AG04450 (cell line): ENCODE measurements at places on chromosomes 11 and 22.

DNA sequence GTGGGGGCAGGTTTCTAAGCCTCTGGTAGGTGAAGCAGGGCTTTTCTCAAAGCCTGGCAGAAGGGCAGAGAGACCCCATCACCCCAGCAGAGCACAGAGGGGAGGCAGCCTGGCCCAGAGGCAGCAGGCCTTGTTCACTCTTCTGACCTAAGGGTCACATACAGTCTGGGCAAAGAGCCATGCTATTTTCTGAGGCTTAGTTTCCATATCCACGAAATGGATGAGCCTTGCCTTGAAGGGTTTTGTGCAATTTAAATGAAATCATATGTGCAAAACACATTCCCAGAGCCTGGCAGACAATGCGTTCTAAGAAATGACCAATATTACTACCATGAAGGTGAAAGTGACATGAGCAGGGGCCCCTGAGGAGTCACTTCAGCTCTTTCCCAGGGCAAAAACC is 44.5 kb downstream of the HIRA start:
- DNase-seq, result no peak

- no peak for DNase-seq
These were observed 7.3 kb downstream of the DGCR6L start for GRCh38 chr22:20312396-20313191.

- no peak for DNase-seq
These were observed 22.2 kb downstream of the LIF start for GRCh38 chr22:30224161-30224857.

DNA sequence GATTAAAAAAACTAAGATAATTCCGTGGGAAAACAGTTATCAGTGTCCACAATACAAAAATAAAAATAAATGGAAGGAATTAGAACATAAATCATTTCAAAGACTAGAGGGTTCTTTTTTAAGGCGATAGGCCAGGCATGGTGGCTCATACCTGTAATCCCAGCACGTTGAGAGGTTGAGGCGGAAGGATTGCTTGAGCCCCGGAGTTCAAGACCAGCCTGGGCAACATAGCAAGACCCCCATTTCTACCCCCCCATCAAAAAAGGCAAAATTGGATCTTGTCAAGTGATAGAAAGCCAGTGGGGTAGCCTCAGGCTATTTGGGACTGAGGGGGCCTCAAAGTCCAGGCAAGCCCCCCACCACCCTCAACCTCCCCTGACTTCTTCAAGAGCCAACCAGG is 20.6 kb upstream of the POLA2 start:
- no peak for DNase-seq

GRCh38 chr11:104771763-104772162 is 126.5 kb downstream of the CASP12 start:
- DNase-seq, result no peak

DNA sequence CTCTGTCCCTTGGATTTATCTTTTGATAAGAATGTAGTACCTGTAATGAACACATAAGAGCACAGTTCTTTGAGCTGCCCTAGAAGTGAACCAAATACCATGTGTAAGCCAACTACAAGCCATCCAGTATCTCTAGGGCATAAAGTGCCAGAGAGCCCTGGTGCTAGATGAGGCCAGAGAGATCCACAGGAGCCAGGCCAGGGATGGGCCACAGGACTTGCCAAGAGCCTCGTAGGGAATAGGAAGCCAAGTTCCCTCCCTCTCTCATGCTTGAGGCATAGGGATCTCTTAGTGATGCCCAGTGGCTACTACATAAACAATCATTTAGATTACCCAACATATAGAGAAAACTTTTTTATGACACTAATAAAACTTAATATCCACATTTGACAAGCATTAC is 64.8 kb upstream of the FAR1 start:
- no peak for DNase-seq

- no peak for DNase-seq
These were observed 77.1 kb upstream of the DRD2 start for GRCh38 chr11:113552271-113552670.

DNA sequence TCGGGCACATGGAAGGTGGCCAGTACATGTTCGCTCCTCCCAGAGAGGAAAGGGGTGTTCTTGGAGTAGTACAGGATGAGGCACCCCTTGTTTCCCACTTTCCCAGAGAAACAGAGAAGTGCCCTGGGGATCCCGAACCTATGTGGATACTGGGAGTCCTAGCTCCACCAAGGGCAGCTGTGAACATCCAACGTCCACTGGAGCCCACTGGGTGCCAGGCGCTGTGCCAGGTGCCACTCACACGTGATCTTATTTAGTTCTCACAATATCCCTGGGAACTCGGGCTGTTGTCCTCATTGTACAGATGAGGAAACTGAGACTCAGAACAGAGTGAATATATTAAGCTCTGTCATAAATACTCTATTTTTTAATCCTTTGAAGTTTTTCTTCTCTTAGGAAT is 12.0 kb downstream of the SLCO2B1 start:
- DNase-seq, result no peak

GRCh38 chr22:32692371-32692770 is 109.1 kb upstream of the TIMP3 start:
- DNase-seq, result no peak

GRCh38 chr22:19463491-19464469 is 15.2 kb downstream of the UFD1 start:
- DNase-seq, result peak; percentile 24

- peak; percentile 10 for DNase-seq
These were observed 60.2 kb downstream of the SMIM38 start for GRCh38 chr11:69215784-69216415.

- DNase-seq, result peak; percentile 37
These were observed 5.2 kb upstream of the OAF start for GRCh38 chr11:120205596-120206161.

- no peak for DNase-seq
These were observed 1.6 kb downstream of the CBX7 start for GRCh38 chr22:39150848-39151215.

GRCh38 chr11:1207401-1208143 is 15.3 kb upstream of the MUC5B start:
- DNase-seq, result no peak

- DNase-seq, result no peak
These were observed 15.7 kb downstream of the KCNA4 start for GRCh38 chr11:30000986-30001750.

- DNase-seq, result no peak
These were observed 29.4 kb downstream of the AMBRA1 start for GRCh38 chr11:46564459-46564858.

DNA sequence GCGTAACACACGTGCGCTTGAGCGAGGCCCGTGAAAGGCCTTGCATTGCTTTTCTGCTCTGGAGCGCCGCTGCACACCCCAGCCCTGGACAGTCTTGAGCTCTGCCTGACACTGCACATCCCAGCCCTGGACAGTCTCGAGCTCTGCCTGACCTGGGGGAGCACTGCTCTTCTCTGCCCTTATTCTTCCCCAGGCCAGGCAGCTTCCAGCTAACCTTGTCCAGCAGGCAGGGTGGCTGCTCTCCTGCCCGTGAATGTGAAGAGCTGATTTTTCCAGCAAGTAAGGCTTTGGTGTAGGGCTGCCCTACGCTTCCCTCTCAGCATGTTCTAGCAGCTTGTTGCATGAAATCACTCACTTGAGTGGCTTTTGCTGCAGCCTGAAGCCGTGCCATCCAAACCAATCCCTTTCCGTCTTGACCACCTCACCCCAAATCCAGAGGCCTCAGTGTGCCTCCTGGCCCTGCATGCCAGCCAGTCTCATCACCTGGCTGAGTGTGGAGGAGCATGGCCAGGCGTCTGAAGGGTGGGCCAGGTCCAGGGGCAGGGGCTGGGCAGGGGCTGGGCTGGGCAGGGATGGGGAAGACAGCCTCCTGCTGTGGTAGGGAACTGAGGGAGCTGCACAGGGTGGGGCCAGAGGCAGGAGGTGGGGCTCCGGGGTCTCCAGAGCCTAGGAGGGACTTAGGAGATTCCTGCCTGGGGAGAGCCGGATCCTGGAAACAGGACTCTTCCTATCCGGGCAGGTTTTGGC is 89.5 kb upstream of the B3GAT1 start:
- no peak for DNase-seq

GRCh38 chr11:103007521-103007920 is 52.0 kb upstream of the MMP13 start:
- DNase-seq, result no peak

GRCh38 chr22:37569009-37569920 is 9.0 kb downstream of the CDC42EP1 start:
- DNase-seq, result no peak

GRCh38 chr11:107504981-107505380 is 47.4 kb upstream of the CWF19L2 start:
- no peak for DNase-seq

- no peak for DNase-seq
These were observed 39.9 kb downstream of the GLYATL1 start for GRCh38 chr11:58979222-58979621.

- no peak for DNase-seq
These were observed 29.4 kb upstream of the PISD start for GRCh38 chr22:31691408-31691807.

- no peak for DNase-seq
These were observed 30.7 kb downstream of the SPATA19 start for GRCh38 chr11:133814588-133815100.

DNA sequence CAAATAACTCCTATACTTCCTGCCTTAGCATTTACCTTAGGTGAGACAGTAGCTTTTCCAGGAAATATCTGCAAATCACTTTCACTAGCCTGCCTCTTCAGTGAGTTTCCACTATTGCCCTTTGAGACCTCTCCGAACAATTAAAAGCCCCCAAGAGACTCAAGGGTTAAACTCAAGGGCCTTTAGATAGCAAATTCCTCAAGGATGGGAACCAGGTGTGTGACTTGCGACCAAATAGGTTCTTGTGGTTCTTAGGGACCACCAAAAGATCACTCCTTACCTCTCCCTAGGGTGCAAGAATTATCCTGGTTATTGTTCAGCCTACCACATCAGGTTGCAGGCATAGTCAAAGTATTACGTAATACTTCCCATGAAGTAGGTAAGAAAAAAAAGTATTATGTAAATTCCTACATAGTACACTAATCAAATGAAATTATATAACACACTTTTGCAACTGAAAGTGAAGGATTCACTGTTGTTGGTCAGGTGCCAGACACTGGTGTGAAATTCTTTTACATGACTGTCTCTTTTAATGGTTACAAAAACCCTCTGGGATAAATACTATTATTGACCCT is 1.4 kb upstream of the RDX start:
- no peak for DNase-seq

DNA sequence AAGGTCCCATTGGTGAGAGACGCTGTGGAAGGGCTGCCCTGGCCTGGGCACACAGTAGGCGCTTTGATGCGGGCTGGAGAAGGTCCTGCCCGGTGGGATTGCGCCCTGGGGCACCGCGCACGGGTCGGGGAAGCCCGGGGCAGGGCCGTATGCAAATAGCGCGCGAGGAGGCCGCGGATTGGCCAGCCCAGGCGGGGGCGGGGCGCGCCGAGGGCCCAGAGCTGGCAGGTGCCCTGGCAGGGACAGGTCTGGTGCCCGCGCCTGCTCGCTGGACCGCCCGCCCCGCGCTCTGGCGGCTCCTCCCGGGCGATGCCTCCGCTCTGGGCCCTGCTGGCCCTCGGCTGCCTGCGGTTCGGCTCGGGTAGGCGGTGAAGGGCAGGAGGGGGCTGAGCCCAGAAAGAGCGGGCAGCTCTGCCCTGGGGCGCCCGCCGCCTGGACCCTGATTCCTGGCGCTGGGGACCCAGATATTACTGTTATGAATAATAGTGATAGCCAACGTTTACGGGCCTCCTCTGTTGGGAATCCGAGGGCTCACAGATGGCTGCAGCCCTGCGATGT is at the start of gene UPK3A:
UPK3A (plus strand) TSS at position 245 of the 558 bp plus-strand sequence; CDS start at position 310, 65 bp downstream.
- no peak for DNase-seq

DNA sequence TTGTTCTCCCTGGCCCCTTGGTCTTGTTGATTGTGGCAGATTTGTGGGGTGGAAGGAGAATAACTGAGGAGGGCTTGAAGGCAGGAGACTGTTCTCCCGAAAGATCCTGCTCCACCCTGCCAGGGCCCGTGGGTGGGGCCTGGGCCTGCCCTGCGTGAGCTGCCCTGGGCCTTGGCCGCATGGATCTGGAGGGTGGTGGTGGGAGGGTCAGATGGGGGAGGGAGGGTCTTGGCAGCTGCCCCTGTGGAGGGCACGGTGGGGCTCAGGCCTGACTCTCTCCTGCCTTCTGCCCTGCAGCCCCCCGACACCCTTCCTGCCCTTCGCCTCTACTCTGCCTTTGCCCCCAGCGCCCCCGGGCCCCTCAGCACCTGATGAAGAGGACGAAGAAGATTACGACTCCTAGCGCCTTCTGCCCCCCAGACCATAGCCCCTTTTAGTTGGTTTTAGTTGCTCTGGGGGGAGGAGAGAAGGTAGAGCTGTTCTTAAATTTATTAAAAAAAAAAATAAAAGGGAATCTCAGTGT is 1.9 kb downstream of the DRAP1 start:
- no peak for DNase-seq
